IMR-90 (cell line): ENCODE measurements at places on chromosomes 11 and 22. TPM values are rescaled to one million over a fixed set of nuclear protein-coding genes. Genes with fewer than 3 reads are reported as not detected.

HBG2 gene
- total RNA-seq: 0.54 TPM in 1 of 2 replicates, not detected in the other

DNA sequence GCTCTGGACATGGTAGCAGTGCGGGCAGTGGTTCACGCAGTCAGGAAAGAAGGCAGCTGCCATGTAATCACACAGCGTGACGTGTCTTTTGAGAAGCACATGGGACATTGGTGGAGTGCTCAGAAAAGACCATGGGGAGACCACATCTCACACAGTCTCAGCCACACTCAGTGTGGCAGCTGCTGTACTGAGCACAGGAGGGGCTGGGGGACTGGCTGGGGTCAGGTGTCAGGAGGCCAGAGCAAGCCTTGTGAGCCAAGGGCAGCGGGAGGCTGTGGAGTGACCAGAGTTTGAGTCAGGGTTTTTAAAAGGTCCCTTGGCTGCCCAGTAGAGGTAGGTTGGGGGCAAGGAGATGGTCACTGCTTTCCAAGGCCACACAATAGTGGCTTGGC, 18.5 kb downstream of the CLDN5 start:
- no peak for DNase-seq

IL18 gene
- total RNA-seq: 0.54 and 0.83 TPM in 2 replicates

- no peak for DNase-seq
Observed at GRCh38 chr11:64028398-64029115, 7.2 kb upstream of the FLRT1 start.

GRCh38 chr22:38109371-38110001, 998 bp downstream of the BAIAP2L2 start:
- DNase-seq: no peak

LRRC32 gene
- 4.2 and 5.2 TPM in 2 replicates for total RNA-seq

DNA sequence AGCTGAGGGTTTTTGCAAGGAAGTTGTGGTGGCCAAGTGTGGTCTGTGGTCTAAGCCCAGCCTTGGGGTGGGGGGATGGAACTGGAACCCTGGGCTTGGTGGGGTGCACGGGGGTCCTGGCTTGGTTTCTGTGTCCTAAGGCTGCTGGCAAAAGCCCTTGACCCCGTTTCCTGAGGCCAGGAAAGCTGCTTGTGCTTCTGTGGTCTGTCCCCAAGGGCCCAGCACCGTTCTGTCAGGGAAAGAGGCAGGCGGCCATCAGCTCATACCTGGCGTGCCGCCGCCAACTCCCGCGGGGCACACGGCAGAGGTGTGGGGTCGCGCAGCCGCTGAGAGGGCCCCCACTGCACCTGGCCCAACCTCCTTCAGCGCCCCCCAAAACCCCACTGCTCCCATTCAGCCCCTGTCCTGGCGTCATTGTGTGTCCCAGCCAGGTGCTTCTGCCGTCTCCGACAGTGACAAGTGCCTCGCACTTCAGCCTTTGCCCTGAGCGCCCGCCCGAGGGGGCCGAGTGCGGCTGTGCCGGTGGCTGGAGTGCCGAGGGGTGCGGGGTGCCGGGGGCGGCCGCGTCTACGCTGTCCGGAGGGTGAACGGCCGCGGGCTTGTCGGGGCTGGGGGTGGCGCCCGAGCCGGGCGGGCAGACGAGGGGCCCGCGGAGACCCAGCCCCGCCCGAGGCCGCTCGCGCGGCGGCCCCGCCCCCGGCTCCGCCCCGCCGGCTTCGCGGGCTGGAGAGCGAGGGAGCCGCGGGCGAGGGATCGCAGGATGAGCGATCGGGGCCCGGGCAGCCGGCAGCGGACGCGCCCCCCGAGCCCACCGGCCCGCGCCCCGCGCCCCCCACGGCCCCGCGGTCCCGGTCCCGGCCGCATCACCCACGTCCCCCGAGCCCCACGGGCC, at the start of gene CNIH2:
CNIH2 (plus strand) TSS at position 705 of the 892 bp plus-strand sequence. CDS start 282 bp downstream, outside the sequence.
- no peak for DNase-seq

DNA sequence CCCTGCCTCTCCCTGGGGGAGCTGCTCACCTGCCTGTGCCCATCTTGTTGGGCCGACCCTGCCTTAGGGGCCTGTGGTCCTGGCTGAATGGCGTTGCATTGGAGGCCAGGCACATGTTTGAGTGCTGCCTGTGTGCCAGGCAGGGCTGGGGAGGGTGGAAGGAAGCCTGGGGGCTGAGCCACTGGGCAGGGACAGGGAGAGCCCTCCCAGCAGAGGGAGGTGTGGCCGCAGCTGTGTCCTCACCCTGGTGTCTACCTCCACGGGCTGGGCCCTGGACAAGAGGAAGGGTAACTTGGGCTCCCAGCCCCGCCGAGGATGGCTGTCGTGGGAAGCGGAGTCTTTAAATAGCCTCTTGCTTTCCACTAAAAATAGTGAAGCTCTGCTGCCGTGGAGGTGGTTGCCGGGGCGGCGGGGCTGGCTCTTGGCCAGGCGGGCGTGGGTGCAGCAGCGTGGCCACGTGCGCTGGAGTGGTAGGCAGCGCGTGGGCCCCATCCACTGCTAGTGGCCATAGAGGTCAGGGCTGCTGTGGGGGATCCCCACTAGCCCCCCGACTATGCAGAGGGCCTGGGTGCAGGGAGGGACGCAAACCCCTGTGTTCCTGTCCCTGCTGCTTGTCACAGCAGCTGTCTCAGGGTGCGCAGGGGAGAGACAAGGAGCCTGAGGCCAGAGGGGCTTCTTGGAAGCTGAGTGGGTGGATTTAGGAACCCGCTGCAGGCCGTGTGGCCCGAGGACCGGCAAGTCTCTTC, 6.2 kb downstream of the ZDHHC8 start:
- no peak for DNase-seq

- no peak for DNase-seq
Observed at GRCh38 chr22:49534386-49534785, 293.3 kb downstream of the BRD1 start.

OR52E5 gene
- total RNA-seq: not detected in 2 replicates

GRCh38 chr11:11422411-11423128, 69.5 kb upstream of the CSNK2A3 start:
- no peak for DNase-seq

- no peak for DNase-seq
Observed at GRCh38 chr11:34160049-34160721, 54.8 kb downstream of the NAT10 start.

DNA sequence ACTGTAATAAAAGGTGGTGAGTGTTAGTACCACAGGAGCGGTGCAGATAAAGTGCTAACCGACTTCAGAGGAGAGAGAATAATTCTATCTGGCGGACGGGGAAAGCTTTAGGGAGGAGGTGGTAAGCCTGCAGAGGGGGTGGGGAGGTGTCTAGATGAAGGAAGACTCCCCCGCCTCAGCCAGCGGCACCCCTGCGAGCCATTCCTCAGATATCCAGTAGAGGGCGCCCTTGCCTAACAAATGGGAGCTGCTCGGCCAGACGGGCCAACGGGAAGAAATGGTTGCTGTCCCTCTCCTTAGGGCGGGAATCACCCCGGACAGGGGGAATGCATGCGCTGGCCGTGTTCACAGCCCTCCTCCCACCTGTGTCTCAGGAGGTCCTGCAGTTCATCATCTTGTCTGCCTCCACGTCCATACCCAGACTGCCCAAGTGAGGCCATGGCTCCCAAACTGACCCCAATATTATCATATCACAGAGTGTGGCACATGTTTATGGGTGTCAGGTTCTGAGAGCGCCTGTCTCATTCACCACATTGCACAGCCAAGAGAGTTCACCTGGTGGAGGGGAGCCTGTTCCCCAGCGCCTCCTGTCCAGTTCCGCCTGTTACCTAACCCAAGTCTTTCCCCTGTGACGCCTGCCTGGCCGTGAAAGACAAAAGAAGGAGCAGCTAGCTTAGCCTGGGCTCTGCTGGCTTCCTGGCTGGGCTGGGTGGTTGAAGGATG, 85.5 kb downstream of the ST3GAL4 start:
- peak; percentile 59 for DNase-seq

- peak; percentile 47 for DNase-seq
Observed at GRCh38 chr11:46246521-46246920, 30.9 kb upstream of the CREB3L1 start.

EFEMP2 gene
- 62.7 and 69.2 TPM in 2 replicates for total RNA-seq

IFITM10 gene
- total RNA-seq: under 0.01 and 0.18 TPM in 2 replicates

DNA sequence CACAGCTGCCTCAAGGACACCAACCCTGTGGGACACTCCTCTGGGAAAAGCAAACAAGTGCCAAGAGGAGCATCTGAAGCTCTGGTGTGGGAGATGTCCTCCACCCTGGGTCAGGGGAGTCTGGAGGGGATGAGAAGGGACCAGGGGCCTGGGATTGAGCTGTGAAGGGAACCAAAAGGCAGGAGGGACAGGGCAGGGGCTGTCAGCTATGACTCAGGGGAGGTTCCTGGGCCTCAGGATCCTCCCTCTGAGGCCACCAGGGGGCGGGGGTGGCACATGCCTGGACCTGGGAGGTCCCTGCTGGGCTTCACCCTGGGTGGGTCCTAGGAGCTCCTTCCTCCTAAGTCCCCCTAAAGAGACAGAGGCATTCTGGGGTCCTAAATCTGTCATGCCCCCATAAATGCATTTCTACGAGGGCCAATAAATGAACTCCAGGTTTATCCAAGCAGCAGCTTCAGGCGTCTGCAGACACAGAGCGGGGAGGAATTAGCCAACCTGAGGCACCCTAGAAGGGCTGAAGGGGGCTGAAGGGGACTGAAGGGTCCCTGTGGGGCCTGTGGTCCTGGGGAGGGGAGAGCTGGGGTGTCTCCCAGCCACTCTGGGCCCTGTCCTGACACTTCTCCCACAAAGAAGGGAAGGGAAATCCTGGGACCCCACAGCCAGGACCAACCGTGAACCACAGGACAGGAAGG, 31.9 kb upstream of the IGLL5 start:
- no peak for DNase-seq

TIGD3 gene
- 0.28 TPM in 1 of 2 replicates, not detected in the other for total RNA-seq

- no peak for DNase-seq
Observed at GRCh38 chr11:22192642-22193347, at the start of gene ANO5. Gene ANO5 (plus strand): TSS chr11:22193085. CDS start chr11:22193493, 408 bp downstream.

- no peak for DNase-seq
Observed at GRCh38 chr11:19084661-19085315, 24.3 kb upstream of the MRGPRX2 start.

- DNase-seq: no peak
Observed at GRCh38 chr11:44943118-44943517, 7.6 kb downstream of the TP53I11 start.

DNA sequence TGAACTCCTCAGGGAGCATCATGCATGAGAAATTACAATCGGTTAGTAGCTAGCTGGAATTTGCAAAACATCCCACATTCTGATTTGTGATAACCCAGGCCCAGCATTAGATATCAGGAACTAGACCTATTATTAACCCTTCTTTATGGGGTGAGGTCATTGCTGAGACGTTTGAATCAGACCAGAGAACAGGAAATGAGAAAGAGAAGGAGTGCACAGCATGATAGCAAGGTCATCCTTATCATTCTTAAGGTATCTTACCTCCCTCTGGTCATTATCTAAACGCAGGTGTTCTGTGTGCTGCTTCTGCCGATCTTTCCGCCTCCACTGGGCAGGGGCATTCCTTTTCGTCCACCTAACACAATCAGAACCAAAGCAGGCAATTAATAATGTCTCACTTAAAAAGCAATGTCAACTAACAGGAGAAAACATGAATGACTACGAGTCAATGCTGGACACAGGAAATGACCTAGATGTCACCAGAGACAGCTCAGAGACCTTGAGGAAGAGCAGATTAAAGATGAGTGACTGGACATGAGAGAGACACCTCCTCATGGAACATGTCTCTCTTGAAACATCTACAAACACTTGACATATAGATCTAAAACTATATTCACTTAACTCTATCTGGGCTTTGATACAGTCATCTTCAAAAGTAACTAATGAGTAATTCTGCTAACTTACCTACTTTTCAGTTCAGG, 78.3 kb upstream of the SCUBE2 start:
- peak; percentile 34 for DNase-seq

FOLH1 gene
- not detected in 2 replicates for total RNA-seq

PRR33 gene
- total RNA-seq: not detected in 2 replicates

GRCh38 chr11:8720868-8721608, 38.4 kb downstream of the RPL27A start:
- no peak for DNase-seq

DNA sequence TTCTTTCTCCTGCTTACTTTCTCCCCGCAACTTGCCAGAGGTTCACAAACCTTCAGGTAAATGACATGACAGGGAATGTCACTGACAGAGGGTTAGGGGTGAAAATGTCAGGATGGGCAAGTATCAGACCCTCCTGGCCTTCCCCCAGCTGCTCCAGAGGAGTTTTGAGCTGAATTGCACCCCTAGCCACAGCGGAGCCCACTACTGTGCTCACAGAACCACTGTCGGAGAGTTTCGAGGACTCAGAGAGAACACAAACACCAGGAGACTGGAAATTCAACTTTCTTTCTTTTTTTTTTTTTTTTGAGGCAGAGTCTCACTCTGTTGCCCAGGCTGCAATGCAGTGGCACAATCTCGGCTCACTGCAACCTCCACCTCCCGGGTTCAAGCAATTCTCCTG, 21.5 kb upstream of the P2RY2 start:
- DNase-seq: no peak

SPDYC gene
- not detected in 2 replicates for total RNA-seq

SLC1A2 gene
- 0.54 and 0.56 TPM in 2 replicates for total RNA-seq
